ENCODE measurements at places on chromosomes 2 and 18.

GRCh38 chr18:30271716-30272115 lies 770.8 kb downstream of the DSC3 start:
- DNase-seq: no peak

DNA sequence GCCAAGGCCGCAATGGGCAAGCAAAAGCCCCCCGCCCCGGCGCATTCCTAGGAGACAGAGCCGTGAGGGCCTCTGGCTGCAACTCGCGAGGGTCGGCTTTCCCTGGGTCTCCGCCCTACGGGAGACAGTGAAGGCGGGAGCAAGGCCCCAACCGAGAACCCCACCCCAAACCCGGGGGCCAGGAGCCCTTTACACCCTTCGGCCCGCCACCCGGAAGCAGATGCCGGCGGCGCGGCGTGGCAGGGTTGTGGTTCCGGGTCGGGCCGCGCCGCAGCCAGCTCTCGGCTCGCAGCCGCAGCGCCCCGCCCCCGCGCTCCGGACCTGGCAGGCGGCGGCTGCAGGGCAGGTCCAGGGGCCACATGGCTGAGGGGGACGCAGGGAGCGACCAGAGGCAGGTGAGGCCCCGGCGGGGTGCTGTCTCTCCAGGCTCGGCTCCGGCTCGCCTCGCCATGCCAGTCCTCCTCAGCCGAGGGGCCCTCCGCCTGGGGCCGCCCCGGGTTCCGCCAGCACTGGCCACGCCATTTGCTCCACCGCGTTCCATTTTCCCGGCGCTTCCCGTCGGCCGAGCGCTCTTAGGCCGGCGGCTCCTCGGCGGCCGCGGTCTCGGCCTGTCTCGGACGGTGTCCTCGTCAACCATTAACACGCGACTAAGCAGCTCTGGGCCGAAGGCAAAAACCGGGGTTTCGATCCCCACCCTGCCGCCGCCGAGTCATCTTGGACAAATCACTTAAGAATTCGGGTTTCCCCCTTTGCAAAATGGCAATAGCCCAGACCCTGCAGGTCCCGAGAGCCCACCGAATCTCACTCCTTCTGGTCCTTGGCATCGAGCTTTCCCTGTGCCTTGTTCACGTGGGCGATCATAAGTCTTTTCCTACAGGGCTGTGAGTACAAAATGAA lies at the start of gene IMPACT:
IMPACT (plus strand) TSS at position 273 of the 897 bp plus-strand sequence; CDS start at position 360, 87 bp downstream.
- peak; percentile 86 for DNase-seq

- DNase-seq: no peak
These were observed 270.4 kb upstream of the CCDC68 start for GRCh38 chr18:55229682-55230081.

GRCh38 chr2:42328148-42328833 lies 32.7 kb downstream of the COX7A2L start:
- peak; percentile 39 for DNase-seq

- DNase-seq: no peak
These were observed 109.7 kb upstream of the FAM136A start for GRCh38 chr2:70411483-70412125.

DNA sequence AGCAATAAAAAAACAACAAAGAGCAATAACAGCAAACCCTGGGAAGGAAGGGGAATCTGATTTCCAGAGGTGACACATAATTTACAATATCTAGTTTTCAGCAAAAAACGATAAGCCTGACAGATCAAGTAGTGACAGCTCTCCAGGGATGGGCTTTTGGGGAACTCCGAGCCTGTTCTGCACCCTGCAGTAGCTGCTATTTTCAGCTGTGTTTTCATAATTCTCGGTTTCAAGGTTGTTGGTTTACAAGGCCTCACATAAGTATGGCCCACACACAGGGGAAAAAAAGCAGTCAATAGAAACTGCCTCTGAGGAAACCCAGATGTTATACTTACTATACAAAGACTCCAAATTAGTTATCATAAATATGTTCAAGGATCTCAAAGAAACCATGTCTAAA lies 67.7 kb upstream of the CTLA4 start:
- DNase-seq: peak; percentile 67

Measured in activated CD4-positive, alpha-beta T cell treated with anti-CD3 and anti-CD28 coated beads, Interleukin-10, Interleukin-2, amounts not matched to agents 100 ng/mL and 50 ng/mL, durations not matched to agents 16 hours and 8 hours (primary cell).